Natural killer cell treated with Interleukin-12 subunit alpha and Interleukin-12 subunit beta and Interleukin-15 and Interleukin-18, amount 100 ng/mL, for 72 hours (primary cell): ENCODE measurements at places on chromosomes 13 and 19.

DNA sequence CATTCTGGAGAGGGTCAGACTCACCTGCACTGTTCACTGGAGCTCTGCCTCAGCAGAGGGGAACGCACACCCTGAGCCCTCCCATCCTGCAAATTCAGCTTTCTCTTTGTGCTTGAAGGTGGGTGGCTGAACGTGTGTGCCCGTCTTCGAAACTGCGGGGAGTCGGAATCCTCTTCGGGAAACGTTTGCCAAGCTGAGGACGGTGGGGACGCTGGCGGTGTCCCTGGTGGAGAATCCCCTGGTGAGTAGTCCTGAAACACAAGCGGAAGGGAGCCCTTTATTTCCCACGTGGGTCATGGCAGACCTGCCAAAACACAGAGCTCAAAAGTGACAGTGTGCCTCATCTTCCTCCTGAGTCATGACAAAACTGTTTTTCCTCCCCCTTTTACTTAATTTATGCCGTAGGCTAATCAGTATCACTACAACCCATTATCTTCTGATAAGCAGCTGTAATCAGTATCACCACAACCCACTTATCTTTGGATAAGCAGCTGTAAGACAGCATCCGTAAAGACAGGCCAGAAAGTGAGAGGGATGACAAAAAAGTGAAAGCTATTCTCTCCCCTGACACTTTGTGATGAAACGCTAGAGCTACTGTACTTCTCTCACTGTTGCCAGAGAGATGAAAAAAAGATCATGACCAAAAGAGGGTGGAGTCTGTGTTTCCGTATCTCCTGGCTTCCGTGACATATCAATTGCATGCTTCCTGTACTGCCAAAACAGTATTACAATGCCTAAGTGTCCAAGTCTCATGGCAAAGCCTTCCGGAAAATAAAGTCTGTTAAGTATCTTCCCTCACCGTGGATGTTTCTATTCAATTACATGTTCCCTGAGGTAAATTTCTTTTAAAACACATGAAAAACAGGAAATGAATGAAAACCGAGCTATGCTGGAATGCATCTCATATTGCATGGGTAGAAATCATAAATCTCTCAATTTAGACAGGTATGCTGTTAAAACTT is 155.5 kb downstream of the TBC1D4 start:
- DNase-seq: no peak

DNA sequence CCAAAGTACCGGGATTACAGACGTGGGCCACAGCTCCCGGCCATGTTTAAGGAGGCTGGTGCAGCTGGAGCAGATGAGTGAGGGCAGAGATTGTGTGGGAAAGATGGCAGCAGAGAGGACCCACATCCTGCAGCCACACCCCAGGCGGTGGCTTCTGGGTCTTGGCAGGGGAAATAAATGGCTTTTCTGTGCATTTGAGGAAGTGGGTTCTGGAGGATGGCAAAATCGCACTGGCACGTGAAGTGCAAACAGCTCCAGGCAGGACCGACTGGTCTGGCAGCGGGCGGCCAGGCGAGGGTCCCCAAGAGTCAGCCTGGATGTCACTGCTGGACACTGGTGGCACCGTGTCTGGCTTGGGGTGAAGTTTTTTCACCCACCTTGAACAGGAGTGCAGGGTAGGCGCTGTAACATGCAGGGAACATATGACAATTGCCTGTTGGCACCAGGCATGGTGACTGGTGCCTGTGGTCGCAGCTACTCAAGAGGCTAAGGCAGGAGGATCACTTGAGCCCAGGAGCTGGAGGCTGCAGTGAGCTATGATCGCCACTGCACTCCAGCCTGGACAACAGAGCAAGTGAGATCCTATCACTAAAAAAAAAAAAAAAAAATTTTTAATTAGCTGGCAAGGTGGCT is 8.4 kb downstream of the B3GNT3 start:
- DNase-seq: no peak

DNA sequence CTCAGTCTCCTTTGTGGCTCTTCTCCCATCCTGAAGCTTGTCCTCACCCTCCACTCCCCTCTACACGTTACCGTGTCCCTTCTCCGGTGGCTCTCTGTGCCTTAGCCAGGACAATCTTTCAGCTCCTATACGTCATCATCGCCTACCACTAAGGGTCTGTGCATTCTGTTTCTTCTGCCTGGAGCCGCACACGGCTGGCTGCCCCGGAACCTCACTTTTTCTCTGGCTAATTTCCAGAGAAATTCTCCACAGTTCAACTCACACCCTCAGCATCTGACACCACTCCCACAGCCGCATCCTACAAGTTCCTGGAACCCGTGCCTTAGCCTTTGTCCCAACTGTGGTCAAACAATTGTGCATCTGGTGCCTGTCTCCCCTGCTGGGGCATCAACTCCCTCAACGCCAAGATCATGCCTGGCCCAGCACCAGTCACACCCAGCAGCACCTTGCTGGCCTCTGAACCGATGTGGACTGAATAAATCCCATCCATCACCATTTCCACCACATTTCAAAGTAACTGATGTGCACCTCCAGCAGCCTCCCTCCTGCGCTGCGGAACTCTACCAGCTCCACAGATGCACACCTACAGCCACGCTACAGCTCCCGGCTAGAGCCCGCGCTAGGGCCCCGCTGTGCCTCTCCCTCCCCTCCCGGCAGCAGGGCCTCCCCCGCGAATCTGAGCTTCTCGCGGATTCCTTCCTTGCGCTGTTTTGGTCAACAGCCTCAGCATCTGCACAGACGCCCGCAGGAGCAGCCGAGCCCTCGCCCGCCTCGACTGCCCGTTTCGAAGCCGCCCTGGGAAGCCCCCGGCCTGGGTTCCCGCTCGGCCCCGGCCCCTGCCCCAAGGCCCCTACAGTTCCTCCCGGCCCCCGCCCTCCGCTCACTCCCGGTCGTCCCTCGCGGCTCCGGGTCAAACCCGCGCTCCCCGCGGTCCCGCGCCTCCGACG is 689 bp downstream of the DCUN1D2 start:
- DNase-seq: peak; percentile 71

DNA sequence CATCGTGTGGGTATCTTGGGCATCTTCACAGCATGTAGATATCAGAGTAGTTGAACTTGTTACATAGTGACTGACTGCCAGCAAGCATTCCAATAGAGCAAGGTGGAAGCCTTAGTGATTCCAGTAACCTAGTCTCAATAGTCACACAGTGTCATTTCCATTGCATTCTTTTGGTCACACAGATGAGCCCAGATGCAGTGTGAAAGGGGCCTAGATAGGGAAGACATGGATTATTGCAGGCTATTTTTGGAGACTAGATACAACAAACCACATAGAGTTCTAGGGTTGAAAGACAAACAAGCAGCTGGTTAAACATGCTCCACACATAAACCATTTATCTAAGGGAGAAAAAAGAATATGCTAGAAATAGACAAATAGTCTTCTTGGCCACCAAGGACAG is 553.5 kb downstream of the DCT start:
- DNase-seq: no peak

GRCh38 chr19:11787536-11787935 is 10.8 kb upstream of the ZNF491 start:
- no peak for DNase-seq

- no peak for DNase-seq
These were observed 28.8 kb upstream of the SPATA13 start for GRCh38 chr13:24131749-24132148.

GRCh38 chr13:28373810-28374209 is 121.1 kb downstream of the FLT1 start:
- DNase-seq: no peak
